ENCODE measurements at places on chromosomes 16 and 17.

- DNase-seq = no peak
These were observed 2.5 kb downstream of the RNF166 start for GRCh38 chr16:88703486-88704309.

DNA sequence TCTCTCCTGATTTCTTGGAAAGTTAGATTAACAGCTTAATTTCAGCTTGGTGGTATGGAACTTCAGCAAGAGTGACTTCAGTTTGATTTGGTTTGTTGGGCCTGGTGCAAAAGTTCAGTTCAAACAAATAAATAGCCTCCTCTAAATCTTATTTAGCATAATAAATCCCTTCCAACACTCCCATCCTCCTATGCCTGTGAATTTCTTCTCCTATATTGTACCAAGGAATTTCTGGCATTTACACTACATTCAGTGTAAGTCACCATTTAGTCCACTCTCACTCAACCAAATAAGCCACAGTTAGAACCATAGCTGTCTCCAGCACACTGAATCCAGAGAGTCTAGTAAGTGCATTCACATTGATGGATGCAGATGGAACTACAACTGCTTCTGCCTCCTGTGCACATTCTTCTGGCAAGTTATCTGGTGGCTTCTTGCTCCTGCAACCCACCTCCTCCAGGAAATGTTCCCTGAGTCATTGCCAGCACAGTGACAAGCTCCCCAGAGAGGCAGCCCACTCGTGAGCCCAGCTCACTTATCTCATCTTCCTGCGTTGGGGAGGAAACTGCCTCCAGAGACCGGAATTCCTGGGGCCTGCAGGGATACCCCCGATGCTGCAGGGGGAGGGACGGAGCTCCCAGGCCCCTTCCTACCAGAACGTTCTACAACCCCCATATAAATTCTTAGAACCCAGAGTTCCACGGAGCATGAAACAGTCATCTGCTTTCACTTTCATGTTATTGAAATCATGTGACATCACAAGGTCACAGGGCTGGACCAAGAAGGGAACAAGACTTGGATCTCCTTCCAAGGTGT lies 318.3 kb downstream of the PHKB start:
- no peak for DNase-seq

DNA sequence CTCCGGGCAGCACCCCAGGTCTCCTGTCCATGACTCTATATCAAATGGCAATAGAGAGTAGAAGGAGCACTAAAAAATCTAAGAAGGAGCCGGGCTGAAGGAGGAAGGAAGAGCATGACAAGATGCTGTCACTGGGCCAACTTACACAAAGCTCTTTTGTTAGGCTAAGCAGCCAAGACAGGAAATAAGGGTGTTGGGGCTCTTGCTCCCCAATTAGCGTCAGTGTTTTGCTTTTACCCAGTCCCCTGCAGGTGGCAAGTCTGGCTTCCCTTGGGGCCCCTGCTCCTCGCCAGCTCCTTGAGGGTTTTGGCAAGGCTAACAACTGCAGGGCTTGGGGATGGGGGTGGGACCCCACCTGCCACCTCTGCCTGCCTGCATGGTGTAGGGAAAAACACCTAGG lies 120.5 kb downstream of the CCT6B start:
- no peak for DNase-seq

- no peak for DNase-seq
These were observed 8.9 kb upstream of the USP31 start for GRCh38 chr16:23158114-23158513.

GRCh38 chr17:14621826-14622614 lies 321.1 kb downstream of the HS3ST3B1 start:
- DNase-seq = no peak

- DNase-seq = no peak
These were observed 2.2 kb downstream of the KRTAP2-4 start for GRCh38 chr17:41063449-41063848.

- DNase-seq = no peak
These were observed 1.8 kb downstream of the ZC3H7A start for GRCh38 chr16:11794996-11795886.

GRCh38 chr16:29705030-29705429 lies 26.1 kb downstream of the QPRT start:
- no peak for DNase-seq

- DNase-seq = no peak
These were observed 40.8 kb downstream of the SPOP start for GRCh38 chr17:49637050-49637449.

GRCh38 chr17:42111871-42112551 lies 503 bp downstream of the DHX58 start:
- DNase-seq = no peak

DNA sequence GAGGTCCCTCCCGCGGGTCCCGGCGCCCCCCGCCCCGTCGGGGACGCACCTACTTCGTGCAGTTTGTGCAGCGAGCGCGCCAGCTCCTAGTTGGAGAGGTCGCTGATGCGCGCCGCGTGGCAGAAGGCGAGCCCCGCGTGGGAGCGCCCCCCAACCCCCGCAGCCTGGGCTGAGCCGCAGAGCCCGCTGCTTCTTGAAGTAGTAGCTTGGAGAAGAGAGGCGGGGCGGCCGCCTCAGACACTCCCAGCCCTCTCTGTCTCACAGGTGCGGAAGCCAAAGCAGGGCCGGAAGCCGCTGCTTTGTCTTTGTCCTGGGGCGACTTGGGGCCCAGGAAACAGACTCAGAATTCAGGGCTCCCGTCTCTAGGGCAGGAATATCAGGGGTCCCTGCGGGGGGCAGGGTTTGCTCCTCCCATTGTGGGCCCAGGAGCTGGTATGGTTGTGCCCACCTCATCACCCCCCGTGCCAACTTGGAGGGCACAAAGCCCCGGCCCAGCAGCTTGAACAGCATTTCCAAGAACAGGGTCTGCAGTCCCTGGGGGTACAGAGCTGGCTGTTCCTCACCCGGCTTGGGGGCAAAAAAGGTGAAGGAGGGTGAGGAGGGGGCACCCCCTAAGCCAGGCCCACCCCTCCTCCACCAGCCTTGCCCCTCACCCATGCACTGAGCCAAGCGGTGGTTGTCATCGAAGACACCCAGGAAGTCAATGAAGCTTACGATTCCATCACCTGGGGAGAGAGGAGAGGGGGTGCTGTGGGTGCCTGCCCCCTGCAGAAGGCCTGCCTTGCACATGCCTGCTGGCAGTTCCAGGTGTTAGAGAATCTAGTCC lies 13.5 kb downstream of the SPATA32 start:
- DNase-seq = no peak

GRCh38 chr17:9022573-9023391 lies 1.5 kb downstream of the NTN1 start:
- no peak for DNase-seq

GRCh38 chr17:48868916-48869500 lies 23.6 kb upstream of the ATP5MC1 start:
- DNase-seq = no peak

- no peak for DNase-seq
These were observed 110.2 kb upstream of the NLRP1 start for GRCh38 chr17:5694551-5694950.

GRCh38 chr17:5571281-5571680 lies 13.0 kb downstream of the NLRP1 start:
- DNase-seq = no peak

- no peak for DNase-seq
These were observed at the start of gene KRTAP16-1 for GRCh38 chr17:41308918-41309359. Gene KRTAP16-1 (minus strand): TSS chr17:41309309. CDS start chr17:41309253, 56 bp downstream.

GRCh38 chr16:31435341-31436220 lies 7.0 kb downstream of the ZNF843 start:
- no peak for DNase-seq

DNA sequence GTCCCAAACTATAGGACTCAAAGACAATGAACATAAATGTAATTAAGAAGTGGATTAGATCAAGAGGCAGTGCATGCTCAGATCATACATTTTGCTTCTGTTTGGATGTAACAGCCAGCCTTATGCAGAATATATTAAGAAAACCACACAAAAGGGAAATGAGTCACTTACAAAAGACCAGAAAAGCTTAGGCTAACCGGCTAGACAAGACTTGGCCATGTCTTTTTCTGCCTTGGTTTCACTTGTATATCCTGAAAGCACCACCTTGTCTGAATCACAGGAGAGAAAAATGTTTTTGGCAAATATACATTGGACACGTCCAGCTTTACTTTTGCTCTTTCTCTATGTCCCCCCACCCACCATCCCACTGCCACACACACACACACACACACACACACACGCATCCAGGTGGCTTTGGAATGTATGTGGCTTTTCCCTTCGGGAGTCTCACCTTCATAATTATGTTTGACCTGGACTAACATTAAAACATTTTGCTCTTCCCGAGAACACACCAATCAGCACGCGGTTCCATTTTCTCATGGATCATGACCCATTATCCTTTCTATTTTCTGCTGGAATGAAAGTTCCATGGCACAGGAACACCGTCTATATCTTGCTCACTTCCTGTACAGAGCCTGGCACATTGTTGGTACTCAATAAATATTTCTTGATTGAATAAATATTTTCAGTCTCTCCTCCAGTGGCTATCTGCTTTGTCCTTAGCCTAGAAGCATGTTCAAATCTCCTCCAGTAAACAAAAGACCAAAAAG lies 64.6 kb downstream of the CDK5R1 start:
- DNase-seq = no peak

- no peak for DNase-seq
These were observed 134.2 kb downstream of the MGAT5B start for GRCh38 chr17:77002103-77003045.

DNA sequence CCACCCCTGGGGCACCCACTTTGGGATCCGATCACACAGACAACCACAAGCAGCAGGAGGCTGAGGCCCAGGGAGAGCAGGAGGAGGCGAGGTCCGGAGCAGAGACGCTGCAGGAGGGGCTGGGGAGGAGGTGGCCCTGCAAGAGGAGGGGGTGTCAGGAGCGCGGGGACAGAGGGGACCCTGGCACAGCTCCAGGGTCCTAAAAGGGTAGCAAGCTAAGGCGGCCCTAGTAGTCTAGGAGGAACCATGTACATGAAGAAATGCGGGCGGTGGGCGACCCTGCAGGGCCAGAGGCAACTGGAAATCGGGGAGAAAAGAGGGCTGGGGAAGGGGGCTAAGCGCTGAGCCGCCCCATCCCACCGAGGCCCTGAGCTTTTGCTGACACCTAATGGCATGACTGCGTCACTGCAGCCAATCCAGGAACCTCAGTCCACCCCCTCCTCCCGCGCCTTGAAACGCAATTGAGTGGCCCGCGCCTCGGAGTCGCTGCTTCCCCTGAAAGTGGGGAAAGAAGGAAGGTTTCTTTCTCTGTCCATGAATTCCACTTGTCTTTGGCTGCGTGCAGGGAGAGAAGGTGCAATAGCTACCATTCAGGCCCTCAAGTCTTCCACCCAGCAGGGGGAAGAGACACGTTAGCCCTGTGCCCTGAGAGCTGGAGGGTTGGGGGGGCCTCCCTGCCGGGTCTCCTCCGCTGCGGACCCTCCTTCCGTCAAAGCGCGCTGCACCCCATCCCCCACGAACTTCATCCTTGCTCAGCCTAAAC lies 1.8 kb downstream of the ASGR1 start:
- peak; percentile 61 for DNase-seq

DNA sequence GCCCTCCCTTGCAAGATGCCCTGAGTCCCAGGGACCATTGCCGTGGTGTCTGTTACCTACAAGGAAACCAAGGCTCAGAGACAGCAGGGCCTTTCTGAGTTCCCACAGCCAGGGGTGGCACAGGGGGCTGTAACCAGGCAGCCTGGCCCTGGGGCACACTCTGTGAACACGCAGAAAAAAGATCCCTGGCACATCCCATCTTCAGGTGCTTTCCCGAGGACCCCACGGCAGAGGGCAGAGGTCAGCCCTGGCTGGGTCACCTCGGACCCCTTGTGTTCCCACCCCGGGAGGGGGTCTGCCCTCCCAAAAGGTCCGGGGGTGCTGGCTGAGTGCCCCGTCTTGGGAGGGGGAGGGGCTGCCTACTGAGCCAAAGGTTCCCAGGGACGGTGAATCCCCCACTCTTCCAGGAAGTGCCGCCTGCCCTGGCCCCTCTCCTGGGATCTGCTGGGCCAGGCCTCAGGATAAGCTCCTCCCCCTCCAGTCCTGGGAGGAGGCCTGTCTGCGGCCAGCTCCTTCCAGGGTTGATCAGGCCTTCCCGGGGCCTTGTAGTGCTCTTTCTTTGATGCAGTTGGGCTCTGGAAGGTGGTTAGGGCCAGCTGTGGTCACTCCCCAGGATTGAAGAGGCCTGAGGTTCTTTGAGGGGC lies 8.1 kb downstream of the GLIS2 start:
- DNase-seq = no peak

GRCh38 chr17:61444831-61445230 lies 7.4 kb upstream of the TBX4 start:
- no peak for DNase-seq

DNA sequence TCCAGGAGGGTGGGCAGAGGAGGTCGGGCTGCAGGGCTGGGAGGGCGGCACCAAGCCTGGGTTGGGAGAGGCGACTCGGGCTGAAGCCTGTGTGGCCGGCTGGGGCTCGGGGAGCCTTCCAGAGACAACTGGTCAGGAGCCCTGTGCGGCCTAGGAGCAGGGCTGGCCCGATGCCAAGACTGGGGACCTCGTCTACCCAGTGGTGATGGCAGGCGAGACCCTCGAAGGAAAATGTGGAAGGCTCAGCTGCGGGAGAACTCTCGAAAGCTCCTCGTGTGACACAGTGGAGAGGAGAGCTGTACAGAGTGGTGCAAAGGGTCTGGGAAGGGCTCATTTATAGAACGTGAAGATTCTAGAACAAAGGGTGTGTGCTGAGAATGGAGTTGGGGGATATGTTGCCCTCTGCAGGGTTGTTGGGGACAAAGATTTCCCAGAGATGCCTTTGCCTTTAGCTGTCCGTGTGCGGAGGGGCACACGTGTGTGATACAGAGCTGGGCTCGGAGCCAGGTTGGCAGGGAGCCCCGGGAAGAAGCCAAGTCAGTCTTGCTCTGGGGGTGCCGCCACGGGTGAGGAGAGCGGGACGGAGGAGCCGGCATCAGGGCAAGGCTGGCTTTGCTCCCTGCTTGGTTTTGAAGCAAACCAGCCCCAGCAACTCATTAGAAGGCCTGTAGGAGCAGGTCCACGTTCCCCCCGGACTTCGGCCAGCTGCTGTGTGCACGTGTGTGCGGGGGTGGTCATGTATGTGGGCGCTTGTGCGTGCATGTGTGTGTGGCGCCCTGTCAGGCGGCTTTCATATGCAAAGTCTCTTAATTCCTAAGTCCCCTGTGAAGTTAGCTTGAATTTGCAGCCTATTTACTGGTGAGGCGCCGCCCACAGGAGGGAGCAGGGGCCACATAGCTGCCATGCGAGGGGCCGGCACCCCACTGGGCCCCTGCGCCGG lies 132.4 kb upstream of the CHMP6 start:
- peak; percentile 57 for DNase-seq

Measured in NCI-H1694 treated with DMSO at 0.1 percent for 48 hours (cell line).